ENCODE measurements at places on chromosomes 1 and 21.

GRCh38 chr21:25997788-25998611, 172.6 kb downstream of the APP start:
- peak; percentile 88 for DNase-seq

- DNase-seq, result no peak
These were observed 196.0 kb upstream of the NCAM2 start for GRCh38 chr21:20802201-20802600.

DNA sequence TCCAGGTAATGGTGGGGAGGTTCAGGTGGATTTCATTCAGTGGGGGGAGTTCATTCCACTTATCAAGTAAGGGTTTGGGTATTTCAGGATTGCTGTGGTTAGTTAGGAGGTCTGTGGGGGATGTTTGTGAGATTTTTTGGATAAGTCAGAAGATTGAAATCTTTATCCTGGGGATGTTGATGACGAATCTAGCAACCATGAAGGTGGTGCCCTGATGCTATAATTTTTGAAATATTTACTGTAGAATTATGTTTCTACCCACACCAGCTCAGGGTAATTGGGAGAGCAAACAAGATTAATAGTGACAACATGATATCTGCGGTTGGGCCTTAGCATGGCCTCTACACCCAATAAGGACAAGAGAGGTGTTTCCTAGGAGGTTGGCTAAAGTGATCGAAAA, 28.3 kb downstream of the SUCO start:
- no peak for DNase-seq

DNA sequence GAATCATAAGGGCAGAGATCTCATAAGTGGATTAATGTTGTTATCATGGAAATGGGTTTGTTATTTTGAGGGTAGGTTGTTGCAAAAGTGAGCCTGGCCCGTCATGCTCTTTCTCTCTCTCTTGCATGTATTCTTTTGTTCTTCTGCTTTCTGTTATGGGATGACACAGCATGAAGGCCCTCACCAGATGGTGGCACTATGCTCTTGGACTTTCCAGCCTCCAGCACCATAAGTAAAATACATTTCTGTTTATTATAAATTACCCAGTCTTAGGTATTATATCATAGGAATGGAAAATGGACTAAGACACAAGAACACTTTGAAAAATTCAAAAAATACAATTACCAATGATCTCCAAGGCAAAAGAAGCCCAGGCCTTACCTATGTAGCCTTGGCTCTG, 676.1 kb downstream of the PTPRU start:
- DNase-seq, result no peak

DNA sequence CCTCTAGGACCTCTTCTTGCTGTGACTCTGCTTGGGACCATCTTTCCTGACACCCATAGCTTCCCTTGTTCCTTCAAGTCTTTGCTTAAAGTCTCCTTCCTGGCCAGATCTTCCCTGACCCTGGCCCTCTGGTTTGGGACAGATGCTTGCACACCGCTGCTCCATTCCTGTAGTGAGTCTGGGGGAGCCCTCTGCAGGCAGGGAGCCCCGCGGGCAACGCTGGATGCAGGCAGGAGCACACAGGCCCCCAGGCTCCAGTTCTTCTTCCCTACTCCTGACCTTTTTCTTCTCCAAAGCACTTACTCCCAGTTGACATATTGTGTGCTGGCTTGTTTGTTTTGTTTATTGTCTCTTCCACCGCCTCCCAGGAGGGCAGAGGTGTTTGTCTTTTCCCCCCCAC, 413.4 kb downstream of the CAMTA1 start:
- no peak for DNase-seq

GRCh38 chr1:197444755-197445154, 176.7 kb downstream of the CRB1 start:
- no peak for DNase-seq

GRCh38 chr1:5622412-5622811, 369.8 kb downstream of the NPHP4 start:
- DNase-seq, result no peak

DNA sequence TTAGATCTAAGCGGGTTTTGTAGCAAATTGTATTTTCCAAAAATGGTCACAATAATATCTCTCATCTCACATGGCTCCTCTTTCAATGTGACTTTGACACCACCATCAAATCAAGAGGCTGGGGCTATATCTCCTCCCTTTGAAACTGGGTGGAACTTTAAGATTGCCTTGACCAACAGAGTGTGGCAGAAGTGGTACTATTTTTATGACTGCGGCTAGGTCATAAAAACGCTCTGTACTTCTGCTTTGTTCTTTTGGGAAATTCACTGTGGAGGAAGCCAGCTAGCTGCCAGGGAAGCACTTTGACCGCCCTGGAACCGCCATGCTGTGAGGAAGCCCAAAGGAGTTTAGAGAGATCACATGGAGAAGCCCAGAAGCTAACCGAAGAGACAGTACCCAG, 50.7 kb upstream of the ACOT11 start:
- no peak for DNase-seq

- DNase-seq, result no peak
These were observed 19.9 kb upstream of the ERICH3 start for GRCh38 chr1:74693473-74693872.
